ENCODE measurements at places on chromosomes 5 and 9. TPM values are rescaled to one million over a fixed set of nuclear protein-coding genes. Genes with fewer than 3 reads are reported as not detected.

The HACD4 gene
- total RNA-seq, result 4.2 TPM

The CD274 gene
- total RNA-seq, result 22.5 TPM

The PCDHA4 gene
- total RNA-seq, result 0.89 TPM

The ECSCR gene
- total RNA-seq, result 0.74 TPM

The RNF183 gene
- total RNA-seq, result not detected

The GRM6 gene
- total RNA-seq, result not detected

The WHRN gene
- 2.3 TPM for total RNA-seq

The MCTP1 gene
- 17.3 TPM for total RNA-seq

The KIF3A gene
- total RNA-seq, result 15.7 TPM

The PIP5K1B gene
- under 0.01 TPM for total RNA-seq

The MUSK gene
- total RNA-seq, result under 0.01 TPM

The COL23A1 gene
- total RNA-seq, result not detected

The ECM2 gene
- 0.65 TPM for total RNA-seq

The SLC25A46 gene
- total RNA-seq, result 93.7 TPM

The ADAMTSL2 gene
- total RNA-seq, result 4.8 TPM

The GFPT2 gene
- 233 TPM for total RNA-seq
